HuH-7 (cell line): ENCODE measurements at places on chromosomes 3 and 15.

DNA sequence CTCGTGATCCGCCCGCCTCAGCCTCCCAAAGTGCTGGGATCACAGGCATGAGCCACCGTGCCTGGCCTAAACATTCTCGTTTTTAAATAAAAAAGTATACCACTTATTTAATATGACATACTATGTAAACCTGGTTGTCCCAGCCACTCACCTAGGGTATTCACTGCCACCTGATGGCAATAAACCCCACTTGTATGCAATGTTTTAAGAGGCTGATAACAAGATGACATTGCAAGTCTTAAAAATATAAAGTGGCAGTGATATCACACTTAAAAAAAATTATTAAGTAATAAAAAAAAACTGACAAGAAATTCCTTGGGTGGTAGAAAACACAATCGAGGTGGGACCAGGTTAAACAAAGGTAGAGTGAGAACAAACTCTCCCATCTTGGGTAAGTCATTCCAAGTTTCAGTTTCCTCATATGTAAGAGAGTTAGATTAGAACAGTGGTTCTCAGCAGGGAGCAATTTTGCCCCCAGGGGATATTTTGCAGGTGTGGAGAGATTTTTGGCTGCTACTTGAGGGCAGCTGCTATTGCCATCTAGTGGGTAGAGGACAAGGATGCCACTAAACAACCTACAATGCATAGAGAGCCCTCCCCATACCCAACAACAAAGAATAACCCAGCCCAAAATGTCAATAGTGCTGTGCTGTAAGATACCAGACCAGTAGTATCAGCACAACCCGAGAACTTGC lies 14.5 kb downstream of the ARF4 start:
- DNase-seq, result no peak

DNA sequence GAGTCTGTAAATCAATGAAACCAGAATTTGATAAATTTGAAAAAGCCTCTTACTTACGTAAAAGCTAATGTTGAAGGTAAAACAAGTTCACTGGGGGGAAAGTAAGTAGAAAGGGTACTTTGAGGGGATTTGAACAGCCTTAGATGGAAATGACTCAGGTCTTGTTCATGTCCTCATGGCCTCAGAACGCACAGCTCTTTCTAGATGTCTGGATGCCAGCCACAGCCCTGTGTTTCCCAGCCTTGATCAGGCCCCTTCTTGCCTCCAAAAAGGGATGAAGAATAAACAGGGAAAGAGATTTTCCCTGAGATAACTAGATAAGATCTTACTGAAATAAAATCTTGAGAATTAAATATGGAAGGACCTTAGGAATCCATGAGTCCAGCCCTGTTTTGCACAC lies 237.1 kb upstream of the GOLGA6L4 start:
- DNase-seq, result no peak

DNA sequence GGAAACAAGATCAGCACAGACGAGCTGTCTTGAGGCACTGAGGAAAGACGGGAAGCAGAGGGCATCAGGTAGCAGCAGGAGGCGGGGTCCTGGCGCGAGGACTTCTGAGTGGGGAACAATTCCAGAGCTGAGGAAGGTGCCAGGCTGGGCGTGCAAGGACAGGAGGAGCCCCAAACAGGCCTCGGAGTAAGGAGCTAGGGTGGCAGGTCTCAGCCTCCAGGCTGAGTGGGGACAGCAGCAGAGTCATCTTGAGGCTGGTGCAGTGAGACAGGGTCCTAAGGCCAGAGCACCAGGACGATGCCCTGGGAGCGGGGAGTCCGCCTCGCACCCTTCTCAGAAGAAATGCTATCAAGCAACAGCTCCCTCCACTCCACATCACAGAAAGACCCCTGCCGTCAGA lies 78.4 kb downstream of the PCSK6 start:
- no peak for DNase-seq

- no peak for DNase-seq
These were observed 13.6 kb upstream of the RBMS3 start for GRCh38 chr3:29267226-29267625.

DNA sequence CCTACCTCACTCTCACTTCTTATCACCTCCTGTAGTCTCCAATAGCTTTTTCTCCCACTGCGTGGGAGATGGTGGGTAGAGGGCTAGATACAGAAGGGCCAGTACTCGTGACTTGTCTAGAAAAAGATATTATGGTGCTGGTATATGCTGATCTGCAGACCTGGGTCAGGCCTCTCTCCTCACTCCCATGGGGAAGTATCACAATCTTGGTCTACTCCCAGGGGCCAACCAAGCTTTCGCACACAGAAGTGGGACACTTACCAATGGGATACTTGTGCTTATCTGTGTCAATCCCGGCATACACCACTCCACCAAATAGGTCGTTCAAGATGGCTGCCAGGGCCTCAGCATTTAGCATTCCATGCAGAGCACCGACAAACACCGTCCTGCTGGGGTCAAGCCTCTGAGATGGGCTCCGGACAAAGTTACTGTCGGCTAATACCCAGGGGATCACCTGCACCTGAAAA lies 9.0 kb upstream of the RPS17 start:
- no peak for DNase-seq

DNA sequence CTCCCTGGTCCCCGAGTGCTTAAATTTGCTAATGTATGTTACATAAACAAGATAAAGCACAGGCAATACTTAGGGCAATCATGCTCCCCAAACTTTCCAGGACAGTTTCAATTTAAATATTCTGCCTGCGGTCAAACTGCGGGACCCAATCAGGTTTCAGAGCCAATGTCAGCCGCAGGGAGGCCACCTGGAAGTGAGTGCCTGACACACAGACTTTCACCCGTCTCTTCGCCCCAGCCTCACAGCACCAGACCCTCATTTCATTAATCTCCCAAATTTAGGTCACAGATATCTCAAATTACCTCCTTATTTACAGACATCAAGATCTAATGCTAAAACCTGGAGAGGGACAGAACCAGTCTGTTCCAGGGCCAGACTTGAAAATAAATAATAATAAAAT lies 107.2 kb upstream of the ALDH1A3 start:
- DNase-seq, result no peak

- DNase-seq, result no peak
These were observed 11.6 kb upstream of the DPH6 start for GRCh38 chr15:35557544-35557943.

DNA sequence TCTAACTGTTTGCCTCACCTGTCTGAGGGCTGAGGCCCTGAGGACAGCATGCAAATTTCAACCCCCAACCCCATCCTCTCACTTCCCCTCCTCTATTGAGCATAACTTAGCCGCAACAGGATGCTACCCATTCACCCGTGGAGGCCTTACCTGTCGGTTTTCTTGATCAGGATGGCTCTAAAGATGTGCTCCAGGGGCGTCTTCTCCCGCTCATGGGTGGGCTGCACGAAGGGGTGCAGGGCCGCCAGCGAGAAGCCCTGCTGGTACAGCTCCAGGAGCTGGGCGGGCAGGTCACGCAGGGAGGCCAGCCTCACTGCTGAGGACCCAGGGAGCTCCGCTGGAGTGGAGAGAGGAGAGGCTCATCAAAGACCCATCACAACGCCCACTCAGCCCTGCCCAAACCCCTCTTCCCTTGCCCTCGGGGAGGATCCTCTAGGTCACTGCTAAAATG lies 79.8 kb downstream of the RFTN1 start:
- DNase-seq, result no peak

DNA sequence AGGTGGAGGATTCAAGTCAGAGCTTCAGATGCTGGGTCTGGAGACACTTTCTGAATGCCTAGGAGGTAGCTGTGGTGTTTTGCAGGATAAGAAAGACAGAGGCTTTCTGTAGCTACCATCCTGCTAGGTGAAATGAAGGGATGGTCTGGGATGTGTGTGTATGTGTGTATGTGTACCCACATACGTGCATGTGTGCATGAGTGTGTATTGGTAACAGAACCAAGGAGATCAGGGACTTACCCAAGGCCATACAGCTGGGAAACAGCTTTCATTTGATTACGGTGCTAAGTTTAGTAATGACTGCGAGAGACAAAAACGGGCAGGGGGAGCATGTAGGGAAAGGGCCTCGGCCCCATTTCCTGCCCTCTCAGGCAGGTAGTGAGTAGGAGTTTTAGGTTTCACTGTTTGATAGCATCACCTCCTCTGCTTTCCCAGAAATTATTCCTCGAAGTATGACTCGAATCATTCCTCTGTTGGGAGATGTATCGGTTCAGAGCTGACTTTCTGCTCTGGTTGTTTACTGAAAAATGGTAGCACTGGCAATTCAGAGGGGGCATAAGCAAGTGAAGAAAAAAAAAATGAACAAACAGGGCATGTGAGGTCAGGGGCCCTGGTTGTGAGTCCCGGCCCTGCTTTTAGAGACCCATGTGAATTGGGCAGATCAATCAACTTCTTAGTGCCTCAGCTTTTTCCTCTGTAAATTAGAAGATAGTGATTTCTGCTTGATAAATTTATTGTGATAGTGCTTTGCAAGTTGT lies 130.7 kb downstream of the LPP start:
- DNase-seq, result no peak

- no peak for DNase-seq
These were observed 20.7 kb downstream of the RHCG start for GRCh38 chr15:89475661-89476060.

DNA sequence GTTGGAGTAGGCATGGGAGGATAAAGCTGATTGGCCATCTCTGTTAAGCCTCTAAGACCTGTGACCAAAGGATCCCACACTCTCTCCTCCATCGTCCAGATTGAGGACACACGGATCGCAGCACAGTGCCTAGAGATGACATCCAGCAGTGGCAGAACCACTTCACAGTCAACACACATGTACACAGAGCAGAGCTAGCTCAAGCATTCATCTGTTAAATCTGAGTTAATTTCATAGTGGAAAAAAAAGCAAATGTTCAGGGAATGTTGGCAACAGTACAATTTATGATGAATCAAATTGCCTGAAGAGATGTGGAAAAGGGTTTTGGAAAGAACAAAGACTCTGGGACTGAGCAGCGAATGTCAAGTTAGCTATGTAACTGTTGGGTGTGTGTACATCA lies 108.1 kb upstream of the PLAAT1 start:
- DNase-seq, result no peak

- no peak for DNase-seq
These were observed 48.7 kb upstream of the CRTC3 start for GRCh38 chr15:90481023-90481422.

DNA sequence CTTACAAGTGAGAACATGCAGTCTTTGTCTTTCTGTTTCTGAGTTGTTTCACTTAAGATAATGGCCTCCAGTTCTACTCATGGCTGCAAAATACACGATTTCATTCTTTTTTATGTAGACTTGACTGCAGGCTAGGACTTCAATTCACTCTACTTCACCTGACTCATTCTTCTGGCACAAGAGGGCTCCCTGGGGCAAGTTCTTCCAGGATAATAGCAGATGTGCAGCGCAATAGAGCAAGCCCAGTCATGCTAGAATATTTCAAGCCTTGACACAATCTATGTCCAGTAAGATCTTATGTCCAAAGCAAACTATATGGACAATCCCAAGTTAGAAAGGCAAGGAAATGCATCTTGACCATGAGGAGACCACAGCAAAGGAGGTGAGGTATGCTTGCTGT lies 211.7 kb upstream of the GADL1 start:
- DNase-seq, result no peak

- DNase-seq, result no peak
These were observed 36.7 kb downstream of the FLNB start for GRCh38 chr3:58044691-58045483.

DNA sequence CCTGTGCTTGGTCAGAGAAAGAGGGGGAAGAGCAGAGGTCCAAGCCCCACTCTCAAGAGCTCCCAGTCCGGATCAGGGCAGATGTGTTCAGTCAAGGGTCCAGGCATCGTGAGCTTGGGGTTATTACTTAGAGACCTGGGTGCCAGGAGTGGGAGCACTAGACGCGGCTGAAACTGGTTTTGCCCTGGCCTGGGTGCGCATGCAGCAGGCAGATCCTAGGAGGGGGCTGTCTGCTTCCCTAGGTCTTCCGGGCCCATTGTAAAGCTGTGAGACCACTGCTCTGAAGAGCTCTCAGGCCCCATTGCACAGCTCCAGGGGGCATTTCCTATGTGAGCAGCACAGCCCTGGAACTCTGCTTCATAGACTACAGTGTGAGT lies 204.9 kb upstream of the LINGO1 start:
- DNase-seq, result no peak

- DNase-seq, result no peak
These were observed 33.2 kb downstream of the SLC12A8 start for GRCh38 chr3:125179143-125179883.

DNA sequence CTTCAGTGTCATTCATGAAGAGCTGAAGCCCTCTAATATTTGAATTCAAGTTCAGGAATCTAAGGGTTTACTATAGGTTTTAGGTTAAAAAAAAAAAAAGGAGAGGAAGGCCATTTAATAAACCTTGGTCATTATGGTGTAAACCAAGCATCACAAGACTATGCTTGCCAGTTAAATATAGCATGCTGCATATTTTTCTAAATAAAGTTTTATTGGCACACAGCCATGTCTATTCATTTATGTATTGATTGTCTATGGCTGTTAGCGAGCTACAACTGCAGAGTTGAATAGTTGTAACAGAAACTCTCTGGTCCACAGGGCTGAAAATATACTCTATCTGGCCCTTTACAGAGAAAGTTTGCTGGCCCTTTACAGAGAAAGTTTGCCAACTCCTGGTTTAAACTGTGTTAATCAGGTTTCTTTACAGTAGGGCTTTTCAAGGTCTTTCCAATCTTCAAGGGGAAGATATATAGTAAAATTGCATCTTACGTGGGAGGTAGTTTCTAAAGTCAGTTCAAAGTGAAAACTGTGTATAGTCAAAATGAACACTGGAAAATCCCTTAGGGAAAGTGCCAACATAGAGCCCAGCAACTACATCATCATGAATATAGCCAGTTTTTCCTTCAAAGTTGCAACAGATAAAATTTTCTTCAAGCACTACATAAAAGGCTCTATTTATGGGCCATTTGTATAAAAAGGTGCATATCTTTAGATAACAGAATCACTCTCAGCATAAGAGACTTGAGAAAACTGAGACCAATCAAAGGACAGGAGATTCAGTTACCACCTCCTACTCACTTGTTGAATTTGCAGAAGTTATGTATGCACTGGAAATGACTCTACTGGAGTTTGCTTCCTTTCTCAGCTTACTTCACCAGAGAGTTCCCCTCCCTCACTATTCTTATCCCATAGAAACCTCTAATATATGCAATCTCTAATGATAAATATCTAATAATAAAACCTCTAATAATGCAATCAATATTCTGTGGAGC lies 49.7 kb upstream of the FRMD4B start:
- DNase-seq, result no peak

DNA sequence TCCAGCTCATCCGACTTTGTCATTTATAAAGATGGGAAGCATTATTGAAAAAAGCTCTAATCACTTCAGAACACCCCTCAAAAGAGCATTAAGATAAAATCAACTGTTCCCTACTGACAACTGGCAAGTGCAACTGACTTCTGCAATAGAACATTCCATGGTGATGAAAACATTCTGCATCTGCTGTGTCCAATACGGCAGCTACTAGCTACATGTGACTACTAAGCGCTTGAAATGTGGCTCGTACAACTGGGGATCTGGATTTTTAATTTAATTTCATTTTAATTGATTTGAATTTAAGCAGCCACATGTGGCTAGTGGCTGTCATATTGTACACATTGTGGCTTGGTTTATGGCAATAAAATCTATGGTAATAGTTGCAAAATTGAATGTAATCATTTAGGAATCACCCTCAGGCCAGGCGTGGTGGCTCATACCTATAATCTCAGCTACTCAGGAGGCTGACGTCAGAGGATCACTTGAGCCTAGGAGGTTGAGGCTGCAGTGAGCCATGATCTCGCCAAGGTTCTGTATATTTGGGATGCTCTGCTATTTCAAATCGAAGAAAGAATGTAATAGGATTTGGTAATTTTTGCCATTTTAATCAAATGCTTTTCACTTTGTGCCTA lies 390.3 kb downstream of the GABRB3 start:
- DNase-seq, result no peak

GRCh38 chr3:149507491-149508324 lies 33.2 kb downstream of the TM4SF4 start:
- DNase-seq, result no peak
